ENCODE measurements at places on chromosomes 2 and 18.

DNA sequence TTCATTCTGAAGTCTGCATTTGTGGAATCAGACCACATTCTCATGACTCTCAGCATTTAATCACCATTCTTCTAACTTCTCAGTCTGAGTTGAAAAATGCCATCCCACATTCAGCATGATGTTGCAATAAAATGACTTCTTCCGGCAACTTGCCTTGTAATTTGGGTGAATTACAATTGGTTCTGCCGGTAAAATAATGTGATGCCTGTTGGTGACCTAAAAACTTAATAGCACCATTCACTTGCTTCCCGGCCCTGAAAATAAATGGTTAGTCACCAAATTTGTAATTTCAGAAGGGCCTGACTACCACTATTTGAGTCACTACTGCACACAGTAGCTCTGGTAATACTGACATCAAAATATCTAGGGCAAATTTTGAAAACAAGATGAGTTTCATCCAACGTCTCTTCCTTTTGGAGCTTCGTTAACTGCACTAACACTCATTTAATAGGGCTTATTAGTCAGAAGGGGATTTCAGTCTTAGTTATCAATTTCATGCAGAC is 637.1 kb upstream of the CHAC2 start:
- no peak for DNase-seq

GRCh38 chr2:143481237-143481623 is 352.0 kb downstream of the ARHGAP15 start:
- no peak for DNase-seq

DNA sequence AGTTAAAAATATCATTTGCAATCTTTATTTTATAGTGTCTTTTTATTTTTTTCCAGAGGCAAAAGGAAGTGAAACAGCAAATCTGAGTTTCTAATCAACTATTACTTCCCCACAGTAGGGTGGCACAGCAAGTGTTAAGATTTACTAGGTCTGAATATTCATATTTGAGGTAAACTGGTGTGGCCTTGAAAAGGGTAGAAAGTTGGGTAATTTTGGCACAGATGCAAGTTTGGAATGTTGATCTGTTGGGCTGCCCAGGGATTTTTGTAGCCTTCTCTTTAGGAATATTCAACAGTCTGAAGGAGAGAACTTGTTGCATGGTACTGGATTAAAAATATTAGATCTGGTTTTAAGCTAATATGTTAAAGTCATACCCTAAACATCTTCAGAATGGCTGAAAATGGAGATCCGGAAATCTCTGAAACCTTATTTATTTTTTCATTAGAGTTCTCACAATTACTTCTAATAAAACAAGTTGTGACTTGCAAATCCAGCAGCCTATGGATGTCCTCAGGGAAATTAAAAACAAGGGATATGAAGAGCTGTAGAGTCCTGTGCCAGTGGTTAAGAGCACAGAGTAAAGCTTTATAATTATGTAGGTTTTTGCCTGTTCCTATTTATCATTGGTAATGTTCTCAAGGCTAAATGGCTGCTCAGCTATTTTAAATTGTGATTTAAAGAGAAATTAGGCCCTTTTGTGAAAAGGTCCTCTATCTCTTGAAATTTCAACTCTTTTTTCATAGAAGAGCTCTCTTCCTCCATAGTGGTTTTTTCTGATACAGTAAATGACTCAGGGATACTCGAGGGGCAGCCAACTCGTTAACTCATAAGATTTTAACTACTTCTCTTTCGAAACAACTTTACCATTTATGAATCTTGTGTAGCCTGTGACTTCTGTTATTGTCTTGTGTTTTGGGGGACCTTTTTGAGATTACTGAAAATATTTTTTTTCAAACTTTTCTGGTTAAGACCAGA is 11.0 kb downstream of the TANK start:
- DNase-seq: no peak

- DNase-seq: no peak
Observed at GRCh38 chr2:201406077-201406662, 45.1 kb downstream of the TRAK2 start.

DNA sequence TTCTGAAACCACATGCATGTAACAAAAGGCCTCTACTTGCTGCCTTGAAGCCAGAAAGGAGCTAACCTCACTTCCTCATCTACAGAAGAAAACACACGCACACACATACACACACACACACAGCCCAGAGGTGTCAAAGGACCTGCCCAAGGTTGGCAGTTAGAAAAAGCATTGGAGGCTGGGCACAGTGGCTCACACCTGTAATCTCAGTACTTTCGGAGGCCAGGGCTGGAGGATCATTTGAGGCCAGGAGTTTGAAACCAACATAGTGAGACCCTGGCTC is 125.9 kb upstream of the RNF152 start:
- no peak for DNase-seq

- no peak for DNase-seq
Observed at GRCh38 chr2:10064932-10065772, 15.1 kb downstream of the CYS1 start.
